Fibroblast of skin of scalp (primary cell): ENCODE measurements at places on chromosomes 2 and 18.
A peak's percentile ranks its signal among the peaks of the same experiment; 100 is the strongest.

- peak; percentile 22 for DNase-seq
Measured at GRCh38 chr2:25204190-25204838, 35.9 kb upstream of the POMC start.

GRCh38 chr18:48949050-48949605 lies 1.6 kb downstream of the SMAD7 start:
- no peak for DNase-seq

DNA sequence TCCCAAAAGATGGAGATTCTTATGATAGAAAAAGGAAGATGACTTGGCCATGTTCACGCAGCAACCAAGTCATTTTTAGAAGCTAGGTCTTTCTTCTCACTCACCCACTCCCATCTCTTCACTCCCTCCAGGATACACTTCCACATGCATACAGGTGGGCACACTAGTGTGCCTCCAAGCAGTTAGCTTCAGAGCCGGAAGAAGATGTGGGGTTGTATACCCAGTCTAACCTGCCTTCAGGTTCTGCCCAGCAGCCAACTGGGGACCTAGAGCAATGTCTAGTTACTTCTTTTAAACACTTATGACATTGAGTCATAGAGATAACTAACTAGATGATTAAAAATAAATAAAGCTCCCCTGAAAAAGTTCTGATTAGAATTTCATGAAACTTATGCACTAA lies 21.8 kb upstream of the TANK start:
- DNase-seq: no peak

DNA sequence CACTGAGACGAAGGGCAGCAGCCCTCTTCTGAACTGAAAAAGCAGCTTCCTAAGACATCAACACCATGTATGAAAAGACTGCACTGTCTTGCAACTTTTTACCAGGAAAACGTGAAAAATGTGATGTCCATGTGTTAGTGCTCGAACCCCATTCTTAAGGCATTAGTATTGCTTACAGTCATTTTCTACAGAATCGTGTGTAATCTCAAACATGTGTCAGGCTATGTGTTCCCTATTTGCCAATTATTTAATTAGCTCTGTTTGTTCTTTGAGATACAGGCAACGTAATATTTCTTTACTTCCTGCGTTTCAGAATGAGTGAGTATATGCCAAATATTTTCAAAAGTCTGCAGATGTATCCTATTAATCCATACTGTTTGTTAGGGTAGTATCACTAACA lies 307.7 kb upstream of the CCDC68 start:
- DNase-seq: peak; percentile 66

- no peak for DNase-seq
Measured at GRCh38 chr2:176566961-176567360, 297.7 kb downstream of the MTX2 start.

DNA sequence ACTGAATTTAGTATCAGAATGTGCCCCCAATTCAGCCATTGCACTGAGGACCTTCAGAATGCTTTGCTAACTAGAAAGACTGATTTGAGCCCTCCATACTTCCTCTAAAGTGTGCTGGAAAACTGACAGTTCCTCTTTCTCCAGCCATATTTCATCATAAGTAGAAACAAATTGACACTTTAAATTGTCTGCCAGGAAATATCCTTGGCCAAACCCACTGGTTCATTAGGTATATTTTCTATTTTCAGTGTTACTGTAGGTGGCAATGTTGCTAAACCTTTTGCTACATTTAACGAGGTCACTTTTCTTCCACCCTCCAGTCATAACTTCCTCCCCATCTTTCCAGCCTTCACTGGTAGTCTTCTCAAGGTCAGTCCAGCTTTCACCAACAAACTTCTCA lies 21.5 kb downstream of the SP5 start:
- no peak for DNase-seq

- DNase-seq: peak; percentile 74
Measured at GRCh38 chr2:60530660-60531281, 22.7 kb downstream of the BCL11A start.

DNA sequence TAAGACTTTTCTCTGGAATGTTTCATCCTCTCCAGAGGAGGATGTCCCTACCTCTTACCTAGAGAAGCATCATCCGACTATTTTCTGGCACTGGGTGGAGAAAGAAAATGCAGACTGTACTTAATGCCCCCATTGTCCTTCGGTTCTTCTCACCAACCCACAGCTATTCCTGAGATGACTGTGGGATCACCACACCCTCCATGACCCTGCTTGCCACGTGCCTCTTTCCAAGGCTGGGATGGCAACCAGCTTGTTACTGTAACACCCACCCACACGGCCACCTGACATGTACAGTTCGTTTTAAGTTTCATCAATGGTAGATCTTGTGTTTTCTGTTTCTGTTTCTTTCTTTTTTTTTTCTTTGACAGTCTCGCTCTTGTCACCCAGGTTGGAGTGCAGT lies 365.2 kb downstream of the FBXO15 start:
- no peak for DNase-seq

DNA sequence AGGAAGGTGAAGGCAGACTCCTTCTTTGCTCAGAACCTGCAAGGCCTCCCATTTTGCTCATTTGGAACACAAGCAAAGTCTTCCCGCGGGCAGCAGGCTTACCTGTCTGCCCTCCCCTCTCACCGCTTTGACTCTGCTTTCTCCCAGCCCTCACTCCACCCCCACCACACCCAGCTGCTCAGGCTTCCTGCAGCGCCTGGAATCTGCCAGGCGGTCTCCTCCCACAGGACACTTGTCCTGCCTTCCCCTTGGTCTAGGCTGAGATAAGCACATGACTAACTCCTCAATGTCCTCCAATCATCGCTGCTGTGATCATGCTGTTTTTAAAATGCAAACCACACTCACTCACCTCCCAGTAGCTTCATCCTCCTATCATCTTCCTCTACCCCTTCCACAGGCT lies 430.0 kb downstream of the ZNF516 start:
- DNase-seq: no peak

DNA sequence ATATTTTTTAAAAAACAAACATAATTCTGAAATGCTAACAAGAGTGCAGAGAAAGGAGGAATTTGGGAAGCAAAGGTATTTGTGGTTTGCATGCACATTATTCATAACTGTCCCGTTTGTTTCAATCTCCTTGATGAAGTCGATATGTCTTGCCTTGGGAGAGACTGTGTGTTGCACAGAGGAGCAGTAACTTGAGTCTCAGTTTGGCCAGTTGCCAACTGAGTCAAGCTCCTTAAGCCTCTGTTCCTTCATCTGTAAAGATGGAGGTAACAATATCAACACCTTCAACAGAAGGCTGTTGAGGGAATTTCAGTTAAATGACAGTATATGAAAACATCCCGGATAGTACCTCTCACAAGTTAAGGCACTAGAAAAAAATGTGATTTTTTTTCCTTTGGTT lies 226.2 kb downstream of the ASXL3 start:
- DNase-seq: peak; percentile 71

DNA sequence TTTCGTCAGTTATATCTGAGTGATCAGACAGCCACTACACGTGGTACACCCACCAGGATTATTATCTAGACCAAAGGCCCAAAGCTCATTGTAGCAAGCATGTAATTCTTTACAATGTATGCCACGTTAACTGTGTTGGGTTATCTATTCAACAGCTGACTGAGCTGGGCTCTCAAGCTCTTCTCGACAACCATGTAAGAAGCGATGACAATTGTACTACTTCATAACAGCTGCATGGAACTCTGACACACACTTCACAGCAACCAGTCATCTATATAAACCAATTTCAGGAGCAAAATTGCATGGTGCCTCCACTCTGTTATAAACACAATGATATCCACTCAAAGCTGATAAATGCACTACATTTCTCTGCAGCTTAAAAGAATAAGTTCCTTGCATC lies 701.8 kb downstream of the NR4A2 start:
- DNase-seq: no peak

- DNase-seq: no peak
Measured at GRCh38 chr2:212922701-212923100, 228.7 kb downstream of the IKZF2 start.

- DNase-seq: peak; percentile 17
Measured at GRCh38 chr2:151379169-151379568, 21.8 kb downstream of the TNFAIP6 start.

DNA sequence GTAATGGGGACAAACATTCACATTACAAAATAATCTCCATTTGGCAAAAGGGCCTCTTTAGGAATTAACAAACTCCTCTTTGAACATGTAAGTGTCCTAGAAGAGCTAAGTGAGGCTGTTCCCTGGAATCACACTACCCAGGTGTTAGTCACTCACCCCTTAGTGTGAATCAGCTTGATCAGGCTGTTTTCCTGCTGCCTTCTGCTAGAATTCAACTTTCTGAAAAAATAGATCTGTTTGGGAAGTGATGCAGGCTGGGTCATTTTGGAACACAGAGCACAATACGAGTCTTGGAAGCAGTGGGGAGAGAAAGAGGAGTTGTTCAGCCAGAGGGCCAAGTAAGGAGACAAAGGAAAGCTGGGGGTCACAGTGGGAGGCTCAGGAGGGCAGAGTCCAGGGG lies 40.0 kb downstream of the TTC32 start:
- no peak for DNase-seq

DNA sequence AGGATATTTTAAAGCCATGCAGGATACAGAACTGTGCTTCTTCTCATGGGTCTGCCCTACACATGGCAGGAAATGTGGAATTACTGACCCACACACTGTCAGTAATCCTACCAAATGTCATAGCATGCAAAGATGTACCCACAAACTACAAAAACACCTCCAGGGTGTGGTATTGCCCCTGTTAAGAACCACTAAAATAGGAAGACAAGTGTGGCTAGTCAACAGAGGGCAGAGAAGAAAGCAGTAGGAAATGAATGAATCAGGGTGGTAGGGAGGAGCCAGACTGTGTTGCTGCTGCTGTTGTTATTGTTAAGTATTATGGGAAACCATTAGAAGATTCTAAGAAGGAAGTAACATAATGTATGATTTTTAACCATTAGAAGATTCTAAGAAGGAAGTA lies 556.7 kb upstream of the ACVR2A start:
- DNase-seq: no peak

DNA sequence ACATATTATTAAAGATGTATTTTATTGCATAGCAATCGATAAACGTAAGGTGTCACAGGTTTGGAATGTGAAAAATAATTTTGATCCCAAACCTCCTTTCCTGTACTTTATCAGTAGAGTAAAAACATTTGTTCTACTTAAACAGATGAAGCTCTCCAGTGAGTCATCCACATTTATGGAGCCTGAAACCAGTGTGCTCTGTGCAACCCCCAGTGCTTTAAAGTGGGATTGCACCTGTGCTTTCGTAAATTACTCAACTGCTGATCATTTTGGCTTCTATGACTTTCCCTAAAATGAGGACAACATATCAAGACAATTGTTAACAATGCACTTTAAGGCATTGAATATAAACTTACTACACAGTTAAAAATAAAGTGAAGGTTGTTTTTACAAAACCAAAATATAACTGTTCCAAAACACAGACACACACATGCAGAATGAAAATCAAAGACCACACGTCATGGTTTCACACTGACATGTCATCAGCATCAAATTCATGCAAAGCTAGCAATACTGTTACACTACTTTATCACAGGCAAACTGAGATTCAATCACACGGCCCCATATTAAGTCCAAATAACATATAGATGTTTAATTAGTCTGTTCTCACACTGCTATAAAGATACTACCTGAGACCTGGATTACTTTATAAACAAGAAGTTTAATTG lies 9.7 kb downstream of the TMEM18 start:
- peak; percentile 53 for DNase-seq

- no peak for DNase-seq
Measured at GRCh38 chr2:124187948-124188347, 162.9 kb downstream of the CNTNAP5 start.

- DNase-seq: no peak
Measured at GRCh38 chr2:206585335-206585734, 57.0 kb upstream of the FAM237A start.

- DNase-seq: no peak
Measured at GRCh38 chr2:239496700-239497099, 95.9 kb upstream of the HDAC4 start.

- no peak for DNase-seq
Measured at GRCh38 chr18:35334212-35334611, 10.0 kb downstream of the ZNF24 start.

DNA sequence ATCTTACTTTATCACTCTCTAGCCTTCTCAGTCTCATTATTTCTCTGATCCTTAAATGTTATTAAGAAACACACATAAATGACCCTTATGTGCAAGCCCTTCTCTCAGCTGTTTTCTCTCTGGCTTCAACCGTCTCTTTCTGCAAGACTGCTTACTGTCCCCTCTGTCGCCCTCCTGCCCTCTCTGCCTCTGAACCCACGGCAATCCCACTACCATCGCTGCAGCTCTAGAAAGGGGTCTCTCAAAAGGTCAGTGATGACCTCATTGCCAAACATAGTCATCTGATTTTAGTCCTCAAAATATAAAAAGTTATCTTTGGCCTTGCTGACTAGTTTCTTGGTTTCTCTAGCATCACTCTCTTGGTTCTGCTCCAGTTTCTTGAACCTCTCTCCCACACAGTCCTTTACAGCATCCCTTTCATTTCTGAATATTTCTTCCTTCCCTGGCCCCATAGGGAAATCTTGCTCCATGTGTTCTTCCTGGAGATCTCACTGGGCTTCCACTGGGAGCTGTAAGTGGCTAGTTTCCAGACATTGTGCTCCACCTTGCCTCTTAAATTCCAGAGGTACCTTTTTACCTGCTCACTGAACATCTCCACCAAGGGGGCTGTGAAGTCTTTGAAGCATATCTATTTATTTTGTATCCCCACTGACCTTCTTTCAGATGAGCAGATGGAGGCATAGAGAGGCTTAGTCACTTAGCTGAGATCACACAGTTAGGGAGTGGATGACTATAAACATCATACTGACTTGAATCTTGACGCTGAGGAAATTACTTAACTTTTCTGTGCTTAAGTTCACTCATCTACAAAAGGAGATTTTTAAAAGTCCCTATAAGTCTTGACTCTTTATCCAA lies 96.2 kb downstream of the PDE1A start:
- no peak for DNase-seq

DNA sequence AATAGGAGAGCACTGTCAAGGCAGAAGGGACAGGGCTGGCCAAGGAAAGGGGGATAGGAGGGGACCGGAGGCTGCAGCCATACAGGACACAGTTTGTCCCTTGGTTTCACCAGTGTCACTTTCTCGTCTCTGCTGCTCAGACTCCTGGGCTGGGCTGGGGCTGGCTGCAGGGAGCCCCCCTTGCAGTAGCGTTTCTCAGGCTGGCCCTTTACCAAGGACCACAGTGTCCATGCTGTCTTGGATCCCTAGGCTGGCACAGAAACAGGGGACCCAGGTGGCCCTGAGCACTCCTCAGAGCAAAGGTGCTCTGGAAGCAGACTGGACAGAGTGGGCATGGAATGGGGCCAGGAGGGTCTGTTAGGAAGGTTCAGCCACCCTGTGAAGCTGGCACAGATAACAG lies 34.8 kb downstream of the ATOH8 start:
- no peak for DNase-seq

- no peak for DNase-seq
Measured at GRCh38 chr2:96898641-96899412, 28.9 kb upstream of the SEMA4C start.

GRCh38 chr2:25521126-25521525 lies 152.3 kb downstream of the DTNB start:
- DNase-seq: no peak

- no peak for DNase-seq
Measured at GRCh38 chr18:28123401-28124030, 53.4 kb downstream of the CDH2 start.

- DNase-seq: peak; percentile 49
Measured at GRCh38 chr2:27954221-27954673, 63.7 kb downstream of the BABAM2 start.
